Activated CD8-positive, alpha-beta memory T cell treated with anti-CD3 and anti-CD28 coated beads for 24 hours (primary cell): ENCODE measurements at places on chromosomes 13 and 19.
A peak's percentile ranks its signal among the peaks of the same experiment; 100 is the strongest.

DNA sequence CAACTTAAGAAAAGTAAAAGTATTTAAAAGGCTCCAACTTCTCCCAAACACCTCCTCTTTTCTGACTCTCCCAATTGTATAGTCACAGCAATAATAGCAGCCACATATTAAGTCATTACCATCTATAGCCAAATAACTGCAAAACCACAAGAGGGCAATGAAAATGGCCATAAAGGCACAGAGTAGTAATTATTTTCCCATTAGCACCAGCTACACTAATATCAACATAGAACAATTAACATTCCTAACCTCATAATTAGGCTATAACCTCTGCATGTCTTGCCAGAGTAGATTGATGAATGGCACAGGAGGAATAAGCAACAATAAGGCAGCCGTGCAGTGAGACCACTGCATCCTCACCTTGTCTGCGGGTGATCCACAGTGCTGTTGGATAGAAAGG is 226.4 kb upstream of the SERP2 start:
- DNase-seq, result no peak

GRCh38 chr13:110116072-110116487 is 190.9 kb downstream of the COL4A1 start:
- DNase-seq, result peak; percentile 72

DNA sequence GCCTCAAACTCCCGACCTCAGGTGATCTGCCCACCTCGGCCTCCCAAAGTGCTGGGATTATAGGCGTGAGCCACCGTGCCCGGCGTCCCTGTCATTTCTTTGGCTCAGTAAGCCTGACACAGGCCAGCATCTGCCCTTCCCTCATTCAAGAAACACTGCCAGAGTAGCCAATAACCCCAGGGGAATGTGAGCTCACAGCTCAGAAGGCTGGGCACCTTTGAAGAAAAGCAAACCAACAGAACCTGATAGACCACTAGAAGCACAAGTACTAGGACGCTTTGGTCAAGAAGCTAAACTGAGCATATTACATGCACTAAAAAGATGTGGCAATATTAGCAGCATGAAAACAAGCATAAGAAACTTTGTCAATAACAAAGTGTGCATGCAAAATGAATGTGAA is 14.2 kb downstream of the SIGLEC5 start:
- no peak for DNase-seq

- DNase-seq, result no peak
These were observed 9.0 kb downstream of the SLC27A1 start for GRCh38 chr19:17479325-17479791.

DNA sequence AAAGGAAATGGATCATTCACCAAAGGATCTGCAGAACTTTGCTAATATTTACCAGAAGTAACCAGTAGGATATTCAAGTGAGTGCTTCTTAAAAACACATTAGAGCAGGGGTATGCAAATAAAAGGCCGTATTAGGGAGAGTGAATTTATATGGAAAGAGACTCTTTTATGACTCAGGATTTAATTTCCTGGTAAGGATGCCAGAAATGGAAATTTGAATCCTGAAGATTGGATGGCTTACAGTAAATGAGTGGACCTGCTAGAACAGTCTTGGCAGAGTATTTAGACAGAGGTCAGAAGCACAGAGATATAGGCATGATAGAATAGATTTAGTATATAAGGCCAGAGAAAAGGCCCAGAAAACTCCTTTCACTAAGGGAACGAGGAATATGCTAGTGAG is 201.6 kb downstream of the SLITRK5 start:
- DNase-seq, result no peak

DNA sequence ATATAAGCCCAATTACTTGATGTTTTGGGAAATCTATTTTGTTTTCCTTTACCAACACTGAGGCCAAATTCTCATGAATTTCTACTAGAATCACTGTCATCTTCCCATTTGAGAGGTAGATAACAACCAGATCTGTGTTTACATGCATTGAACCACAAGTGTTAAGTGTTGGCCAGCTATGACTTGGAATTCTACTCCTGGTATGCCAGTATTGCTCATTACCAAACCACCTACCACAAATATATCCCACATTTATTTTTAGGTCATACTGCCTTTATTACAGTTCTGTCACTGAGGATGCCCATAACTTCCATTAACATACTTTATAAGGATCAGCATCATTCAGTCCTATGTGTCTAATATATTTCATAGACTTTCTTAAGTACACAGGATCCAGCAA is 328.9 kb downstream of the DIAPH3 start:
- DNase-seq, result no peak

GRCh38 chr19:6613711-6614110 is 22.8 kb upstream of the CD70 start:
- DNase-seq, result no peak

GRCh38 chr19:18483119-18483890 is 38.6 kb downstream of the ELL start:
- DNase-seq, result no peak

GRCh38 chr19:5147074-5147977 is 178.4 kb downstream of the KDM4B start:
- DNase-seq, result peak; percentile 33

DNA sequence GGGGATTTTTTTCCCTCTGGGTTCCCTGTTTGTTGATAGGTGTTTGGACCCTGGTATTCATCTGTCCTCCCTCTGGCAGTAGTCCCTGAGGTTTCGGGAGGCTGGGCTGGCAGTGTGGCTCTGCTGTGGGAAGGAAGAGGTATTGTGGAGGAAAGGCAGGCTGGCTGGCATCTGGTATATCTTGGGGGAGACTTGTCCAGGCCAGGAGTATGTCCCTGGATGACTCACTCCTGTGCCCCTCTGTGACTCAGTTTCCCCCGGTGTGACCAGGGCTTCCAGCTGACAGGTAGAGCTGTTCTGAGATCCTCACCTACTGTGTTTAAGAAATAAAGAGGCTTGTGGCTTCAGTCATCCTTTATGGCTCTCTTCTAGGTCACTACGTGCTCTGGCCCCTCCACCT is 14.2 kb upstream of the ZNF492 start:
- no peak for DNase-seq

DNA sequence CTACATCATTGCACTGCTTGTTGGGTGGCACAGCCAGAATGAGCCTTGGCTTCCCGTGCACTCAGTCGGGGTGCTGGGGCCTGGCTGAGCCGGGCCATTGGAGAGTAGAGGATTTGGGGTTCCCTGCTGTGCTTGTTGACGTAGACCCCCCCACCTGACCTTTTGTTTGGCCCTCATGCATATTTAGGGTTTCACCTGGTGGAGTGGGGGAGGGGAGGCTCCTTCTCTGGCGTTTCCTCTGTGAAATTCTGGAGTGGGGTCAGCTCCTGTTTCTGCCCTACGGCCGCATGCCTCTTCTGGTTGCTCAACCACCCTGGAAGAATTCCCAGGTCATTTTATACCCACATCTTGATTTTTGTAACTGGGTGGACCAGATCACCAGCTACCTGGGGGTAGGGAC is 82.8 kb downstream of the SIPA1L3 start:
- no peak for DNase-seq

DNA sequence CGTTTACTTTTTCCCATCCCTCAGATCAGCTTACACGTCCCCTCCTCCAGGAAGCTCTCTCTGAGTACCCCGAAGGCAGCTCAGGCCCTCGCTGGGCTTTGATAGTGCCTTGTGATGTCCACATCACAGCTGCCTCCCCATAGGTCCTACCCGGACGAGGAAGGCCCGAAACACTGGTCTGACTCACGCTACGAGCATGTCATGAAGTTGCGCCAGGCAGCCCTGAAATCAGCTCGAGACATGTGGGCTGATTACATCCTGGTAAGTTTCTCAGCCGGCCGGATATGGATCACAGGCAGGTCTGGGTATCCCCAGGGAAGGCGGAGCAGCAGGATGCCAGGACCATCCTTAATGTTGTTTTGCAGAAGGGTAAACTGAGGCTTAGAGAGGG is 4.8 kb downstream of the COLGALT1 start:
- DNase-seq, result no peak

DNA sequence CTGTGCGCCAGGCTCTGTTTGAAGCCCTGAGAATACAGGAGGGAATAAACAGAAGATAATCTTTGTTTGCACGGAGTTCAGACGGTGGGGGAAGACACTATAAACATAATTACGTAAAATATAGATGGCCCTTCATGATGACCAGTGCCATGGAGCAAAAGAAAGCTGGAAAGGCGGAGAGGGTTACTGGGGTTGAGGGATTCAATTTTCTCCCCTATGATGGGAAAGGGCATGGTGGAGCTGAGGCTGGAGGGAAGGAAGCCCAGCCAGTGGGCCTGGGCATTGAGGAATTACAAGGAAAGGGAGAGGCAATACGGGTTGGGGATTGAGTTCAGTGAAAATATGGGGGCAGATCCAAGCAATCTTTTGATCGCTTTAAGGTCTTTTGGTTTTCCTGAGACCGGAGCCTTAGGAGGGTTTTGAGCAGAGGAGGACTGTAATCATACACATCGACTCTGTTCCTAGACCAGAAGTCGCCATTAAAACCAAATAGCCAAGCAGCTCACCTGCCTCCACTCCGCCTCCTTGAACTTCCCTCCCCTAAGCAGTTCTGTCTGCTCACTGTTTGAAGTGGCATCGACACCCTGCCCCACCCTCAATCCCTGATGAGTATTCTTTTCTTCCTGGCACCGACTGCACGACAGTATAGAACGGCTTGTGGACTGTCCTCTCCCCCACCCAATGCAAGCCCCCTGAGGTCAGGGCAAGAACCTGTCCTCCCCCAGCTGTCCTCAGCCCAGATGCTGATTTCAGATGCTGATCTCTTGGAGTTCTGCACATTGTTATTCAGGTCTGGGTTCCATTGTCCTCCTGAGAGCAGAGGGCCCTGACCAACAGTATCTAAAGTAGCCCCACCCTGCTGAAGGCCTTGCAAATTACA is 813 bp upstream of the ZNF296 start:
- no peak for DNase-seq

DNA sequence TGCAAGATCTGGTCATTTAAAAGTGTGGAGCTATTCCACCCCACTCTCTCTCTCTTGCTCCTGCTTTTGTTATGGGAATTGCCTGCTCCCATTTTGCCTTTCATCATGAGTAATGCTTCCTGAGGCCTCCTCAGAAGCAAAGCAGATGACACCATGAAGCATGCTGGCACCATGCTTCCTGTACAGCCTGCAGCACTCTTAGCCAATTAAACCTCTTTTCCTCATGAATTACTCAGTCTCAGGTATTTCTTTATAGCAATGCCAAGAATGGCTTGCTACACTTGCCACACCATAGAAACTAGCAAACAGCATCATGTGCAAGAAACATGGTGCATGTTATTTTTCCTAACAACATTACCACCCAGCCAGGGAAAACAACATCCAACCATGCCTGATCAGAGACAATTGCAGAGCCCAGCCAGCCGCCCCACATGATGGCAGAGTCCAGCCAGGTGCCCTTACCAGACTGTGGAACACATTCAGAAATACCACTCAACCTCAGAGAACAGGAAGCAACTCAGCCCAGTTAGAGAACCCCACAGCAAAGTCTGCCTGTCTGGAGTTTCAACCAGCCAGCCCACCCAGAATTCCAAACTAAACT is 36.9 kb downstream of the SYDE1 start:
- DNase-seq, result no peak

- DNase-seq, result no peak
These were observed 49.9 kb downstream of the EDNRB start for GRCh38 chr13:77868717-77869116.

DNA sequence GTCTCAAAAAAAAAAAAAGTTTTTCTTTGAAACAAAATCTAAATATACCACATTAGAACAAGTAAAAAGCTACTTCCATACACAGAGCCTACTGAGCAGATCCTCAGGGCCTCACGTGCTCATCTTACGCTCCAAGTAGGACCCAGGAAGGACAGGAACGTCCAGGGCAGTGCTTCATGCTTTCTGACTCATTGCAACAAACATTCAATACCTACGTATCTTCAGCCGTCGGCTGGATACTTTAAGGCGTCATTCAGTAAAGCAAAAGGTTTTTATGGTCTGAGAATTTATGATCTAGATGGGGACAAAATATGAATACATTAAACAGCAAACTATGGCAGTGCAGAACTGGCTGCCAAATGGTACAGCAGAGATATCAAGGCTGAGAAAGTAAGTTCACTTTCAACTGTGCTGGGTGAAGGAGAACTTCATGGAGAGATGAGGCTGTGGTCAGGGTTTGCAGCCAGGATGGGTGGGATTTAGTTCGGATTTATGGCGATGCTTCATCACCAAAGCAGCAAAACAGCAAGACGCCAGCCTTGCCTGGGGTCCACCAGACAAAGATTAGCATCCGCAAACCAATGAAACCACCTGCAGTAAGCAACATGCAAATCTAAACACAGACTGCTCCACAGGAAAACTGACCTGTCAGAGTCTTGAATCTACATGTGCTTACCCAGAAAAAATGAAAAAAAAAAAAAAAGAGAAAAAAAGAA is 20.5 kb downstream of the CARS2 start:
- no peak for DNase-seq

- DNase-seq, result no peak
These were observed 54.4 kb downstream of the ERCC5 start for GRCh38 chr13:102900193-102900608.

DNA sequence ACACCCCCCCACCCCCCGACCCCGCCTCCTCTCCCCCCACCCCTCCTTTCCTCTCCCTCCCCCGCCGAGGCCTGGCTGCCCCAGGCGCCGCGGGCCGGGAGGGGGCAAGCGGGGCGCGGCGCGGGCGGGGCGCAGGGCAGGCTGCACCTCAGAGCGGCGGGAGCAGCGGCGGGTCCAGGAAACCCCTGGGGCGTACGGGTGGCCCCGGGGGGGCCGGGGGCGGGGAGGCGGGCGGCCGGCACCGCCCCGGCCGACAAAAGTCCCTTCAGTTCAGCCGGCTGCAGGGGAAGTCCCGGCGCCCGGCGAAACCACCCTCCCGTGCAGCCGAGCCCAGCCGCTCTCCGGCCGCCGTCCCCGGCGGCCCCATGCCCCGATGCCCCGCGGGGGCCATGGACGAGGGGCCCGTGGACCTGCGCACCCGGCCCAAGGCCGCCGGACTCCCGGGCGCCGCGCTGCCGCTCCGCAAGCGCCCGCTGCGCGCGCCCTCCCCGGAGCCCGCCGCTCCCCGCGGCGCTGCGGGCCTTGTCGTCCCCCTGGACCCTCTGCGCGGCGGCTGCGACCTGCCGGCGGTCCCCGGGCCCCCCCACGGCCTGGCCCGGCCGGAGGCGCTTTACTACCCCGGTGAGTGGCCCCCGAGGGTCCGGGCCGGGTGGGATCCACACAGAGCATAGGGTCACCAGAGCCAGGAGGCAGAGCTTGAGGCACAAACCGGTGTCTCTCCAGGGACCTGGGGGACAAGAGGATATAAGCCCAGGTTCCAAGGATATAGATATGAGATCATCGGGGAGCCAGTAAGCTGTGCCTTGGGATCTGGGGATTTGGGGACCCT is at the start of gene BCL3:
BCL3 (plus strand) TSS at position 283 of the 829 bp plus-strand sequence; CDS start at position 366, 83 bp downstream.
- DNase-seq, result peak; percentile 85
